ENCODE measurements at places on chromosomes 4 and X.

DNA sequence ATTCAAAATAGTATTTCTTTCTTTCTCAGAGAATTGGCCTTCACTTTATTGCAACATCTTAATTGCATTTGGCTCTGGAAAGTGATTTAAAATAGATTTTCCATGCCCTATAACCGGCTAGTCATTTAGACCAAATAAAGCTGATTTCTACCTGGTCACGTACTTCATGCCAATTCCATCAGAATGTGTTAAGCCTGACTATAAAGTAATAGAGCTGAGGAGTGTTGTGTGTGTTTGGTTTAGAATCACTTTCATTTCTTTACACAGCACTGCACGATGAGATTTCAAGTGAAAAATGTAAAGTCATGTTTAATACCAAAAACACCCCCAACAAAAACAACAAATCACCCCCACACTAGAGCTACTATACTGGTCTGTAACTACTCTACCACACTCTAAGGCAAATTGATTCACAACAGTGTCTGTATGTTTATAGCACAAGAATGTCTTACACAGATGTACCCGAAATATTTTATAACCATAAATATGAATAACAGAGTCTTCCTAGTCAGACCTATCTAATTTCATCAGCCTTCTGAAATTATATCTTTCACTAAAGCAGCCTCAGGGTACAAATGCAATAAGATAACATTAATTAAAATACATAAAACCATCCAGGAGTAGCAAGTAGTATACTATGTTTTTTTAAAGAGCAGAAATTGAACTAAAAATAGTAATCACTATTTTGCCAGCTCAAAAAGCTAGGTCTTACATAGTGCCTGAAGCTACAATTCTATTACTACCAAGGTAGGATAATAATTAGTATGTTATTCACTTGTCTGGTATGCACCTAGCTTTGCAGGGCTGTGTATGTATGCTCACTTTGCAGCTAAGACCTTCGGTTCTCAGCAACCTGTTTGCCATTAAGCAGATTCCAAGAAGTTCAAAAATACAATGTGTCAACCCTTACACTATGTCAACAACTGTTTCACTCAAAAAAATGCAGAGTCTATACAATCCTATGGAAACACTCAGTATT is 28.4 kb downstream of the APBB2 start:
- no peak for DNase-seq

DNA sequence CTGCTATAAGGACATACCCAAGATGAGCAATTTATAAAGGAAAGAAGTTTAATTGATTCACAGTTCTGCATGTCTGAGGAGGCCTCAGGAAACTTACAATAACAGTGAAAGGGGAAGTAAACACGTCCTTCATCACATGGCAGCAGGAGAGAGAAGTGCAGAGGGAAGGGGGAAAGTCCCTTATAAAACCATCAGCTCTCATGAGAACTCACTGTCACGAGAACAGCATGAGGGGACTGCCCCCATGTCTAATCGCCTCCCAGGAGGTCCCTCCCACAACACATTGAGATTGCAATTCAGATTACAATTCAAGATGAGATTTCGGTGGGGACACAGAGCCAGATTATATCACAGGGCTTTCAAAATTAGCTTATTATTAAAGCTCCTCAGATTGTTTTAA is 209.5 kb upstream of the PPP3CA start:
- no peak for DNase-seq

DNA sequence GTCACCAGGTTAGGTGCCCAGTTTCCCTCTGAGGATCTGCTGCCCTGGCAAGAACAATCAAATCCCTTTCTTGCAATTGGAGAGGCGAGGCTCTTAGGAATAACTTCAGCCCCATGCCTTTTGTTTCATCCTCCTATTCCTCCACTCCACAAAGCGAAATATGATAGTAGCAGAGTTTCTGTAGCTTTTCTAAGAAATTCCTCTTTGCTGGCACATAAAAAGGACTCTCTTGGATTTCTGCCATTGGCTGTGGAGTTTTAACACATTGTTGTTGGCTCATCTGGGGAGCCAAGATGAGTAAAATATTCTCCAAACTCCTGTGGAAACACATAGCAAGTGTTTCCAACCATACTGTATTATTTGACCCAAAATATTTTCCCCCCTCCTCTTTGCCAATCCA is 11.0 kb upstream of the ADGRG2 start:
- DNase-seq: no peak

DNA sequence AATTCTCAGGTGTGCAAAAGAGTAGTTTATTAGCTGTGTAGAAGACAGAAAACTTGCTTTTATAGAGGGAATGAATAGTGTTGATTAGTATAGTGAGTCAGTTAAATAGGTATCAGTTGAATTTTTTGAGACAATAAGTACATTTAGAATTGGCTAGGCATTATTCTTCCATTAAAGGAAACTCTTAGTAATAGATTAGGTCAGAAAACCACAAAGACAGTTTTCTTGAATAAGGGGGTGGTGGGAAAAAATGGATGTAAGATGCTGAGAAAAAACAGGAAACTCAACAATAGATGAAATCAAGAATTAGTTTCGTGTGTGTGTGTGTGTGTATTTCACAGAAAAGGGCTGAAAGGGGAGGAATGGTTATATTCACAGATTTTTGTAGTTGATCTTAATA is 16.8 kb downstream of the CD38 start:
- no peak for DNase-seq

DNA sequence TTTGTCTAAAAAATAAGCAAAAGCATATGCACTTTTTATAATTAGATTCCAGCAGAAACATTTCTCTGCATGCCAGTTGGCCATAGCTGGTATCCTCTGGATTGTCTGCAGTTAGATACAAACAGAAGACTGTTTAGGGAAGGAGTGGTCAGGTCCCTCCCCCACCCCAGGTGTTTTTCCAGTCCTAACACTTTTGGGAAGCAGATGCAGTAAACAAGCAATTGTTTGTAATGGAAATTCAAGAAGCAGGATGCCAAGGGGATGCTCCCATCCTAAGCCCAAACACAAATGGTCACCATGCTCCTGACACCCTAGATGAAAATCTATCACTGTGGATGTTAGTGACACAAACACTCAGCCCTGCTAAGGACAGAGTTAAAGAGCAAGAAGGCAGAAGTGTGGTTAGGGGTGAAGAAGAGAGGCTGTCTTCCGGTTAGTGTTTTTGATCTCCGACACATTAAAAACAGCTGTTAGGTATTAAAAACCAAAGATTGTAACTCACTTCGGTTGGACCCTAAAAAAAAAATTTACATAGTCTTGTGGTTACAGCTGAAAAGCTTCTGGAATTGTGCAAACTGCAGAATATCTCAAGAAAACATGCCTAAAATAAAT is 7.9 kb downstream of the LEF1 start:
- DNase-seq: no peak

DNA sequence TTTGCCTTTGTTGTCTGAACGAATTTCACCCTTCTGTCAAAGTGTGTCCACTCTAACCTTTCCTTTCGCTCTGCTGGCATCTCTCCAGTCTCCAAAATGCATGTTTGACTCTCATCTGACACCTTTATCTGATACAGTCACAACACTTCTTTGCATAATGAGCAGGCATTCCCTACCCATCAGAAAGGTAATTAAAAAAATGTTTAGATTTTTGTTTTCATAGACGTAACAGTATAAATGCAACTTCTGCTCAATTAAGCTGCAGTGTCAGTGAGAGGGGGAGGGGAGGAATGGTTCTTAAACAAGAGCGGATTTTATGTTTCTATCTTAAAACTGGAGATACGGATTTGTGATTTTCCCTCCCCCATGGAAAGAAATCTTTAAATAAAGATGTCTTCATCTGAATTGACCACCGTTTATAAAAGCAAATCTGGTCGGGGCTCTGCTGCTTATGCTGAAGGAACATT is 70.2 kb downstream of the CXXC4 start:
- no peak for DNase-seq

DNA sequence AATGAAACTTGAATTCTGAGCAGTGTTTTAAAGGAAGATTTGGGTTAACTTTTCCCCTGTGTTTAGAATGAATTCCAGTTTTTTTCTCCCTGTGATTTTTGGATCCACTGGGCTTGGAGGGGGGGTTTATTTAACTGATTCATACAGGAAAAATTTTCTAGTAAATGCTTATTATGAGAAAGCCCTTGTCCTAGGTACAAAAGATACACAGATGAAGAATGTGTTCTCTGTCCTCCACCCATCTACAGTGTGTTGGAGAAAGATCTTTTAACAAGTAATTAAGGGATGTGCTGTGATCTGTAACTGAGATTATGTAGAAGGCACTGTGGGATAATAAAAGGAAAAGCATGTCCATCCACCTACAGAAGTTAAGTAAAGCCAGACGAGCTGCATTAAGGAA is 103.9 kb downstream of the STIM2 start:
- DNase-seq: no peak

All from activated T-cell treated with anti-CD3 and anti-CD28 coated beads, Interleukin-2, amount 50 U/mL, for 4 hours (primary cell).